ENCODE measurements at places on chromosomes 2 and 18.

- DNase-seq, result no peak
Observed at GRCh38 chr18:9647496-9648323, 33.4 kb upstream of the PPP4R1 start.

- DNase-seq, result no peak
Observed at GRCh38 chr18:36702401-36703013, 126.3 kb downstream of the TPGS2 start.

DNA sequence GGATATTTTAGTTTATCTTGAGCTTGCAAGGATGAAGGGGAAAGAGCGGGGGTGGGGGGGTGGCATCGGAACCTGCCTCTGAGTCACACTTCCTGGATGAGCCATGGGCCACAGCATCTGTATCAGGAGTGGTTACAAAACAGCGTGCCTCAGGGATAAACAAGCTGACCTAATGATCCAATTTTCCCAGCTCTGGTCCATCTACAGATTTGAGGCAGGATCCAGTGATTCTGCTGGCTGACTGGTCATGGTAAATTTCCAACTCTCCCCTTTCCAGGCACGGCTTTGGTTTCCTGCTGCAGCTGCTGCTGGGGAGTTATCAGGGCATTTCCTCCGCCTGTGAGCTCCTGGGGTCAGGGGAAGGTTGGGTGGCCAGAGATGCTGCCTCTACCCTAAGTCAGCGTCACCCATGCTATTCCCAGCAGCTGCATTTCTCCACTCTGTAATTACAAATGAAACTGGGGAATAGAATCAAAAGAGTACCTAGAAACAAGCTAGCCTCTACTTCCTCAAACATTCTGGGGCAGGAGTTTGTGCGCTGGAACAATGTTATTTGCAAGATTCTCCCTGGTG, 4.7 kb upstream of the HPCAL1 start:
- DNase-seq, result no peak

- DNase-seq, result no peak
Observed at GRCh38 chr2:132773331-132773730, 103.3 kb upstream of the LYPD1 start.

DNA sequence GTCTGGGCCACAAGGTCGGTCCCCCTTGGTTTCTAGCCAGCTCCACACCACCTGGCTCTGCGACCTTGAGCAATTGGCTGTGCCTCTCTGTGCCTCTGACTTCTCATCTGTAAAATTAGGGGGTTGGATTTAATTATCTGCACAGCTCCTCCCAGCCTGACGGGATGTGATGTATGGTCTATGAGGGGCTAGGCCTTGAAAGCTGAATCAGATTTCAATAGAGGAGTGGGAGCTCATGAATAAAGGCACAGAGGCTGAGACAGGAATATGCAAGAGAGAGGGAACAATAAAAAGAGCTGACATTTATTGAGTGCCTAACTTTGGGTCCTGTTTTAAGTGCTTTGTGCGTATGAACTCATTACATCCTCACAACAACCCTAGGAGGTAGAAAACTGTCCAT, 104.7 kb downstream of the ALK start:
- no peak for DNase-seq

GRCh38 chr2:18067588-18068384, 189.3 kb downstream of the KCNS3 start:
- no peak for DNase-seq

DNA sequence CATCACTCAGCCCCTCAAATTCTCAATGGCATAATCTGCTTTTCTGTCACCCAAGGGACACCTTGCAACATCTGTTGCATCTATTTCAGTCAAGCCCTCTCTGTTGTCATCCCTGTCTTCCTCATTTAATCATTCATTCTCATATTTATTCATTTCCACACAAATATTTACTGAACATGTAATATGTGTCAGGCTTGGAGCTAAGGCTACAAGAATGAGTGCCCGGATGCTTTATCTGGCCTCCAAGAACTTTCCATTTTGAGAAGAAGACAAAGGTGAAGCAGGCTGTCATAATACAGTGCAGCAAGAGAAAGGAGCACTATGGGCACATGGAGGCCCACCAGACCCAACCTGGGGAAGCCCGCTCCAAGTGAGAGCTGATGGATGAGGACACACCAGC, 15.6 kb downstream of the IL18RAP start:
- no peak for DNase-seq

- no peak for DNase-seq
Observed at GRCh38 chr2:191676790-191677645, 918 bp upstream of the NABP1 start.

DNA sequence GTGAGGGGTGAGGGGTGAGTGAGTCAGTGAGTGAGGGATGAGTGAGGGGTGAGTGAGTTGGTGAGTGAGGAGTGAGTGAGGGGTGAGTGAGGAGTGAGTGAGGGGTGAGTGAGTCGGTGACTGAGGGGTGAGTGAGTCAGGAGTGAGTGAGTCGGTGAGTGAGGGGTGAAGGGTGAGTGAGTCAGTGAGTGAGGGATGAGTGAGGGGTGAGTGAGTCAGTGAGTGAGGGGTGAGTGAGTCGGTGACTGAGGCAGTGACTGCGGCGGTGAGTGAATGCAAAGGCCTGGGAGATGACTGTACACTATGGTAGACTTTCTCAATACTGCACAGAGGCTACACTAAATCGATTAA, 16.6 kb downstream of the THAP4 start:
- DNase-seq, result no peak

DNA sequence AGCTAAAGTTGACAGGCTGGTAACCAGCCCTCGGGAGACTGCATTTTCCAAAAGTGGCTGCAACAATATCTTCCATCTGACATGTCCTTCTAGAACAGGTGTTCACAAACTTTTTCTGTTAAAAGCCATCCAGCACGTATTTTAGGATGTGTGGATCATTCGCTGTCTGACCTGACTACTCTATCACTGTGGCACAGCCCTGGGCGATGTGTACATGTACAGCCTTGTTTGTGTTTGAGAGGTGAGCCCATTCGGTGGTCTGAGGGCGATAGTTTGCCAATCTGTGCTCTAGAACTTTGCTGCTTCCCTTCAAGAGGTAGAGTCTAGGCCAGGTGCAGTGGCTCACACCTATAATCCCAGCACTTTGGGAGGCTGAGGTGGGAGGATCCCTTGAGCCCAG, 166.2 kb downstream of the TGIF1 start:
- DNase-seq, result no peak

DNA sequence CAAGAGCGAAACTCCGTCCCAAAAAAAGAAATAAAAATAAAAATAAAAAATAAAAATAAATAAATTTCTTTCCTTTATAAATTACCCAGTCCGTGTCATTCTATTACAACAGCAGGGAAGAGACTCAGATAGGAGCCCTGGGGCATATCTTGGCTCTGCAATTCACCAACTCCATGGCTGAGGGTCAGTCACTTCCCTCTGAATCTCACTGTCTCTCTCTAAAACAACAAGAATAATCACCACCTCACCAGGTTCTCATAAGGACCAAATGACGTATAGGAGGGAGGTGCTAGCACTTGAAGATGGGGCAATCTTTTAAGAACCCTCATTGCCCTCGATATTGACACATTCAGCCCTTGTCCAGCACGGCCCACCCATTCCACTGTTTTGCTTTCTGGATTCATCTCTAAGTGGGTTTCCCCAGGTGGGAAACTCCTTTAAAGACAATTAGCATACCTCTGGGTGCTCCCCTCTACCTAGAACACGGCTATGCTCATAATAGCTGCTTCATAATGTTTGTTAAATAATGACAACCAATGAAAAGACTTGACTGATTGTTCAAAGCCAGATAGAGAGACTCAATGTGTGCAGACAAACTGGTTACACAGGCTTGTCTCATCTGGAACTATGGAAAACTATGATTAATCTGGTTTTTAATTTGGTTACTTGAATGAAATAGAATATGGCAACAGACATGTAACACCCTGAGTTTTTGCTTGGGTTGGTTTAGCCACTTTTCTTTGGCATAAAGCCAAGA, 15.1 kb downstream of the MYCN start:
- no peak for DNase-seq

GRCh38 chr18:26926066-26926675, 60.7 kb upstream of the AQP4 start:
- no peak for DNase-seq

GRCh38 chr18:37429791-37430190, 135.8 kb downstream of the CELF4 start:
- no peak for DNase-seq

GRCh38 chr18:69727912-69728572, 219.6 kb downstream of the CD226 start:
- no peak for DNase-seq

- DNase-seq, result no peak
Observed at GRCh38 chr2:85158559-85159273, 25.5 kb downstream of the TCF7L1 start.

- DNase-seq, result no peak
Observed at GRCh38 chr2:75246441-75247167, 47.3 kb upstream of the TACR1 start.

DNA sequence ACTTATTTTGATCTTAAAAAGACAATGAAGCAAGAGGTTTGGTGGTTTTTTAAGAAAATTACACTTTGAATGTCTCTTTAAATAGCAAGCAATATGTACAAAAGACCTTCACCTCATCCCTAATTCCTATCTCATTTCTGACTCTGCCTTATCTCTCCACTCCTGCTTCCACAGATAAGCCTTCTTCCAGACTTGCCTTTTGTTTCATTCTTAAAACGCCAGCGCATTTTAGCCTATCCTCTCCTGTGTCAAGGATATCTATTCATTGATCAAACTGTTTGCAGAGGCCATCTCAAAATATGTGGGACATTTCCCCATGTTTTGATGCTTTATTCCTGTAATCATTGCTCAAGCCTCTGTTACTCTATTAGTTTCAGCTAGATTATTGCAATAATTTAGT, 562.5 kb downstream of the PARD3B start:
- DNase-seq, result no peak

GRCh38 chr2:120940319-120940696, 204.6 kb downstream of the GLI2 start:
- no peak for DNase-seq

GRCh38 chr2:219171231-219171651, 1.4 kb upstream of the SLC23A3 start:
- DNase-seq, result no peak

DNA sequence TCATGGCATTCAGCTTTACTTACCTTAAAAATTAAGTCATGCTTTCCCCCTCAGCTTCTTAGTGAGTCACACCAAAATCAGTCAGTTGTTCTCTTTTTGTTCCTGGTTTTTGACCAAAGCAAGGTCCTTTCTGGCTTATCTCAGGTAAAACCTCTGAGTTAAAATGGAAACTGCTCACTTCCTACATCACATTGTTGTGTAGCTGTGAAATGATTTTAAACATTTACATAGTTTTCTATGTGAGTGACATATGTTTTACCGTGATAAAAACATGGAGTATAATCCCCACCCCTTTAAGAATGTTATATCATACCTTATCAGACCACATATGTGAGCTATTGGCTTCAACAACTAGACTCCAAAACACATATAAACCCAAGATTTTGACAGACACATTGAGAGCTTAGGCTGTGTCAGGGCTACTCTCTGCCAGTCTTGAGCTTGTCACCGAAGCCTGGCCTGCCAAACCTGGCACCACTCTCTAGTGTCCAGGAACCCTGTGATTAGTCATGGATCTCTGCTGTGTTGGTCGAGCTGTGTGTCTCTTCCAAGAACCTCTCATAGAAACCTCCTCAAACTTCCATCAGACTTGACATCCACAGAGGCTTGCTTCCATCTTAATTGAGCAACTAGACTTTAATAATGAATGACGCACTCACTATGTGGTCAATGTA, 294.5 kb upstream of the FBXO11 start:
- no peak for DNase-seq

- no peak for DNase-seq
Observed at GRCh38 chr2:217398860-217399259, 539.0 kb upstream of the TNP1 start.

GRCh38 chr2:35343135-35343534, 1012.4 kb upstream of the CRIM1 start:
- DNase-seq, result no peak

- DNase-seq, result no peak
Observed at GRCh38 chr2:167945660-167946368, 301.6 kb downstream of the STK39 start.

- DNase-seq, result no peak
Observed at GRCh38 chr2:214393796-214394195, 17.1 kb upstream of the VWC2L start.

DNA sequence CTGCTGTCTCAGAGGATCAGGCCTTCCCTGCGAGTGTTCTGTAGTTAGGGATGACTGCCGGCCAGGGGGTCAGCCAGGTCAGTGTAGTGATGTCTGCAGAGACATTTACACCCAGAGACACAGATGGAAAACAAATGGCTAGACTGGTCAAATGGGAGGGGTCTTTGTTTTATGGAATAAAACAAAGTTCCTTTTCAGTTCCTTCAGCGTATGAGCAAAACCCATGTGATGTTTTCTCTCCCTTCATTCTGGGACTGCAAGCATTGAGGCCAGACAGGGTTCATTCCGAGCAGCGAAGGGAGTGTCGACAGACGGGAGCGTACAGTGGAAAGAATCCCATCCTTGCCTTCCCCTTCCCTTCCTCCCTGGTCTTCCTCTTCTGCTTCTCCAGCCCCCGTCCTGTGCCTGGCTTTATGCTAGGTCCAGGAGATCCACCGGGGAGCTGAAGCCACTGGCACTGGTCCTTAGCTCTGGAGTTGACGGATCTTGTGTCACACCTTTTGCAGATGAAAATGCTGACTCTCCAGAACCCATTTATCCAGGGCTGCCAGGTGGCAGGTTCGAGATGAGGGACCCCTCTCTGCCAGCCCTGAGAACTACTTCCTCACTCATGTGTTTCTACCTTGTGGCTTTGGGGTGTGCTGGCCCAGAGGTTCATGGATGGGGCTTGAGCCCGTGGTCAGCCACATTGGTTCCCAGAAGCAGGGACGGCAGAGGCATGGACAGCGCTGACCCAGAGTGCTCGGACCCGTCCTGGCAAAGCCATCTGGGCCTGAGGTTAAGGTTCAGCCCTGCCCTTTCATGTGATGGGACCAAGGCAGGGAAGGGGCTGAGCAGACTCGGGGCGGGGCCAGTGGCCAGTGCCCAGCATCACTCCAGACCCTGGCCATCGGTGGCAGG, 24.2 kb downstream of the ITGB1BP1 start:
- no peak for DNase-seq

GRCh38 chr2:8454797-8455196, 227.1 kb upstream of the ID2 start:
- no peak for DNase-seq

GRCh38 chr18:31450409-31450808, 2.9 kb downstream of the DSG3 start:
- DNase-seq, result no peak

DNA sequence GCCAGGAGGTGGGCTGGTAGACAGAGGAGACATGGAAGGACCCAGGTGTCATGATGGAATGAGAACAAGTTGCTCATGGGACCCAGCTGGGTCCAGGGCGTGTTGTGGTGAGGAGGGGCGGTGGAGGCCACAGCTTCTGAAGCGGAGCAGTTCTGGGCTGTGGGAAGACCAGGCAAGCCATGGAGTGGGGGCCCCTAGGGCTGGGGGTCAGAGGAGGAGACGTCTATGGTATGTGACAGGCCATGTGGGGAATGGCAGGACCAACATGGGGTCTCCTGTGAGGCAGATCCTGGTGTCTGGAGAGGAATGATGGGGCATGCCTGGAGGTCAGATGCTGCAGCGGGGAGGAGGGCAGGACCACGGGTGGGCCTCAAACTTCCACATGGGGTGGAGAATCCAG, 16.9 kb downstream of the MYO7B start:
- no peak for DNase-seq
